WTC11 (cell line): ENCODE measurements at places on chromosomes 2 and 18.
A peak's percentile ranks its signal among the peaks of the same experiment; 100 is the strongest.

- peak; percentile 40 for DNase-seq
Measured at GRCh38 chr2:234952270-234953115, 676 bp downstream of the SH3BP4 start.

DNA sequence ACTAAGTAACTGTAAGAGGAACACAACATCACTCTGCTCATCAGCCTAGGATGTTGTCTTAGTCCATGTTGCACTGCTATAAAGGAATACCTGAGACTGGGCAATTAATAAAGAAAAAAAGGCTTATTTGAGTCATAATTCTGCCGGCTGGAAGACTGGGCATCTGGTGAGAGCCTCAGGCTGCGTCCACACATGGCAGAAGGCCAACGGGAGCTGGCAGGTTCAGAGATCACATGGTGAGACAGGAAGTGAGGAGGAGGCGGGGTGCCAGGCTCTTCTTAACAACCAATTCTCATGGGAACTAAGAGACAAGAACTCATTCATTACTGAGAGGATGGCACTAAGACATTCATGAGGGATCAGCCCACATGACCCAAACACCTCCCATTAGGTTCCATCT is 46.8 kb downstream of the EPG5 start:
- no peak for DNase-seq

- peak; percentile 60 for DNase-seq
Measured at GRCh38 chr2:241901500-241902351, 32.2 kb downstream of the RTP5 start.

DNA sequence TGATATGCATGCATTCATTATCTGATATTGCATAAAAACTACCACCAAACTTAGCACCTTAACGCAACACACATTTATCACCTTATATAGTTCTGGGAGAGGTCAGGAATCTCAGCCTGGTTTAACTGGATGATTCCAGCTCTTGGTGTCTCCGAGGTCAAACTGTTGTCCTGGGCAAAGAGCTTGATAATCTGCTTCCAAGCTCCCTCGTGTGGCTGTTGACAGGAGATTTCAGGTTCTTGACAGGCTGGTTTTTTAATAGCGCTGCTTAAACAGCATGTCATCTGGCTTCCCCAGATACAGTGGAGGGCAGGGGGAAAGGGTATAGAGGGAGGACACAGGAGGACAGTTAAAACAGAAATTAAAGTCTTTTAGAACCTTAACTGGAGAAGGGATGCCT is 785.0 kb downstream of the CNTNAP5 start:
- DNase-seq = peak; percentile 42

DNA sequence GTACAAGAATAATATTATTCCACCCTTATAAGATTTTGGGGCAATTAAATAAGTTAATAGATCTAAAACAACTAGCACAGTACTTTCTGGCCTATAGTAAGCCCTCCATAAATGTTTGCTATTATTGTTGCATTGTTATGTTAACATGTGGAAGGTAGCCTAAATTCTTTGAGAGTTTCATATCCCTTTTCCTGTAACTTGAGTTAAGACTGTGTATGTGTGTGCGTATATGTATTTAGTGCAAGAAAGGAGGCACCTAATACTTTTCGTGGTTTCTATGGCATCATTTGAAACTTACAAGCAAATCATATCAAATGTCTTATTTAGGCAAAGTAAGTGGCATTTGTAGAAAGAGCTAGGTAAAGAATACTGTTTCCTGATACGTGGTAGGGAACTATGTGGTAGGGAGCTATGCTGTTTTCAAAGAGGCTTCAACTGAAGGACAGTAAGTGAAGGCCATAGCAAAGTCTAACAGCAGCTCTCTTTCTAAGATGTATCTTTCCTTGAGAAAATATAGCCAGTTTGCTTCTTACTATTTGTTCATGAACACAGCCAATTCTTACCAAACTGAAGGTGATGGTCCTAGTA is 36.8 kb upstream of the C2orf74 start:
- DNase-seq = no peak

GRCh38 chr2:197885587-197885986 is 81.2 kb downstream of the PLCL1 start:
- no peak for DNase-seq

- no peak for DNase-seq
Measured at GRCh38 chr18:34866739-34867138, 156.6 kb downstream of the DTNA start.

DNA sequence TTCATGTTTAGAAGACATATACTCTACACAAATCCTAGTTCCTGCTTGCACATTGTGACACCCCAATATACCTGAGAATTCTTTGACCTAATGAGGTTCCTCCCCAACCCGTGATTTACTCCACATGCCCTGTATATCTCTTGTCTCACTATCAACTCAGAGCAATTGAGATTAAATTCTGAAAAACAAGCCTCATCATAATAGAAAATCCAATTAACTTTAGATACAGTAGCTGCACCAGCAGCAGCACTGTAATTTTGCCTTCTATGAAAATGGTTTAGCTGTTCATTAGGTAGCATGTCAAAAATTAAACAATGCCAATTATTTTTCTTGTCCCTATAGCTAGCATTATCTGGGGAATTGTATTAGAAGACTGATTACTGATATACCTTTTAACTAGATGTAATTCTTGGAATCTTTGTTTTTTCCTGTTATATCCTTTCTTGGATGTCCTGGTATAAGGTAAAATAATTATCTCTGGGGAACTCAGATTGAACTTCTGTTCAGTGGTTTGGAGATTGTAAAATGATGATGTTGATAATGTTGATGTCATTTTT is 218.9 kb upstream of the TANK start:
- DNase-seq = no peak

- no peak for DNase-seq
Measured at GRCh38 chr18:28126768-28127167, 50.2 kb downstream of the CDH2 start.

DNA sequence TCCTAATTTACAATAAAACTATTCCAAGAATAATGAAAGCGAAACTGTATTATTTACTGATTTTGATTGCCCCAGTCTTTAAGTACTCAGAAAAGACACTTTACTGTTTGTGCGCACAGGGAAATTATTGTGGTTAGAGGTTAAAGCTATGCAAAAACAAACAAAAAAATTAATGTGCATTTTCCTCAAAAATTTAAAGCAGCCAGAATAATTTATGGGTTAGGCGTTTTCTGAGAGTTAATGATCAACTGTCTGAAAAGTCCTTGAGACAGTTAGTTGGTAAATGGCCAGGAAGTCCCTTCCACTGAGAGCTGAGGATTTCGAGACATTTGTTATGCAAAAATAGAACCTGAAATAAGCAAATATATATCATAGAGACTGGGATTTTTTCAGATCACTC is 143.3 kb downstream of the IRS1 start:
- DNase-seq = no peak

DNA sequence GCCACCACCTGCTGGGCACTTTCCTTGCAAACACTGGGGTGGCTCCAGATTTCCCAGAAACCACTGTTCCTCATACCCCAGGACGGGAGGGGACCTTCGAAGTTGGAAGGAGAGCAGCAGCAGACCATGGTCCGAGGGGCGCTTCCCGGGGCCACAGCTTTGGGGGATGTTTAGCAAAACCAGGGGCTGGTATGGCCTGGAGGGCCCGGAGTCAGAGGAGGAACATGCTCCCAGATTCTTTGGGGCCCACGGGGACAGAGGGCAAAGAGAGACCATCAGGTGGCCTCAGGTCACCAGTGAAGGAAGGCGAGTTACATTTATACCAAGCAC is 25.3 kb downstream of the HS6ST1 start:
- DNase-seq = no peak

- DNase-seq = no peak
Measured at GRCh38 chr2:194962254-194962653, 694.8 kb upstream of the SLC39A10 start.

DNA sequence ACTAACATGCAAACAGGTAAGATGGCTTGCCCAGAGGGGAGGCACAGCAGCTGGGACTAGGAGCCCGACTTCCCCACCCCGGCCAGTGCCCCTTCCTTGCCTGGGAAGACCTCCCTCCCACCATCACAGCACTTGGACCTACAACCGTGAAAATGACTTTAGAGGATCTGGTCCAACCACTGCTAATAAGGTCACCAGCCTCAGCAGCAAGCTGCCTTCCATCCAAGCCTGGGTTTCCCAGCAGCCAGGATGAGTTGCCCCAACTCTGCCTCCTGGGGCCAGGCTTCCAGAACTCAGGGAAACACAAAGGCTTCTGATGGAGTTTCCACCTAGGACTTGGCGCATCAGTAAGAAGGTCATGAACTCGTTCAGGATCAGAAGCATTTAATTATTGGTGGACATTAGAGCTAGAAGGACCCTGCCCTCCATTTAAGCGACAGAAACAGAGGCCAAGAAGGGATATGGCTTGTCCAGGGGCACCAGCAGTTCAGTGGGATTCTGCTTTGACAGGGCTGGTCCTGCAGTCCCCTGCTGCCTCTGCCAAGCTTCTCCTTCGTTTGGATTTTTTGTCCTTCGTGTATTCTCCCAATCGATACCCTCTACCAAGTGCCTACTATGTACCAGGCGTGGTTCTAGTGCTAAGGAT is 403.0 kb upstream of the ID2 start:
- DNase-seq = no peak
